MM.1S (cell line): ENCODE measurements at places on chromosomes 13 and 19.

- no peaks in the 10 kb centered on the region for H3K27me3 ChIP-seq
- no peaks in the 10 kb centered on the region for H3K36me3 ChIP-seq
- no peak overlapping the region for H3K27ac ChIP-seq
Measured at GRCh38 chr13:44302940-44303575, 70.6 kb upstream of the SERP2 start.

DNA sequence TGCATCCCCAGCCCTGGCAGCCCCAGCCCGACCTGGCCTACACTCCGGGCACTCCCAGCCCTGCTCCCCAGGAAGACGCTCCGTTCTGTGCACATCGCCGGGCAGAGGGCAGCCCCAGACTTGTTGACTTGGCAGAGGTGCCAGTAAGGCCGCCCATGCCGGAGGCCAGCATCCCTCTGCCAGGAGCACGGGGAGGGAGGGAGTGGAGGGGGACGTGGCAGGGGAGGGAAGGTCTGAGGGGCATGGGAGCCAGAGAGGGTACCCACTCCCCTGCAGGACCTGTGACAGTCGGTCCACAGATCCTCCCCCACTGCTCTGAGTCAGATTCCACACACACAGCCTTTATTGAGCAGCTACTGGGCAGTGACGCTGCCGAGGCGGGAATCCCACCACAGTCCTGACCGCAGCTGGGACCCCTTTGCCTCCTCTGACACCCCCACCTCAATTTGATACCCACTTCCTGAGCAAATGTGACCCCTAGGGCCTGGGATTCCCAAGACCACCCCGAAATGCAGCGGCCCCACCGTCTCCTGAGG lies 1.9 kb upstream of the NKPD1 start:
- no peak for DNase-seq
- no peak overlapping the region for H3K4me3 ChIP-seq
- no peaks in the 10 kb centered on the region for H3K4me1 ChIP-seq
- H3K36me3 ChIP-seq: no peaks in the 10 kb centered on the region
- peaks cover 37% of the 10 kb centered on the region for H3K27me3 ChIP-seq

- no peak overlapping the region for H3K4me3 ChIP-seq
- no peaks in the 10 kb centered on the region for H3K27me3 ChIP-seq
- DNase-seq: no peak
- no peak overlapping the region for H3K27ac ChIP-seq
Measured at GRCh38 chr19:23788411-23788810, 29.7 kb upstream of the ZNF681 start.

DNA sequence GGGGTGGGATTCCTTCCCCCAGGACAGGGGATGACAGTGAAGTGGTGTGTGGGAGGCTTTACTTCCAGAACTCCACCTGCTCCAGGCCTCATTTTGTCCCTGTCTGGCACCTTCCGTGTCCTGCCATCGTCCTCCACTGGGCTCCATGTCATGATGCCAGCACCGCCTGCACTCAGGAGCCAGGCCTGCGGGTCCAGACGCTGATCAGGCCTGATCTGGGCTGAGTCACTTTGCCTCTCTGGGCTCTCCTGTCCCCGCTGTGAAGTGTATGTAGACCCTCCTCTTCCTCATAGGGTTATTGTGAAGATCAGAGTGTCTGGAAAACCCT lies 9.6 kb downstream of the FUZ start:
- DNase-seq: no peak
- no peak overlapping the region for H3K4me3 ChIP-seq
- H3K27ac ChIP-seq: no peak overlapping the region
- H3K4me1 ChIP-seq: no peaks in the 10 kb centered on the region

- no peaks in the 10 kb centered on the region for H3K36me3 ChIP-seq
- no peaks in the 10 kb centered on the region for H3K27me3 ChIP-seq
- no peaks in the 10 kb centered on the region for H3K4me1 ChIP-seq
- H3K27ac ChIP-seq: no peak overlapping the region
Measured at GRCh38 chr13:94860981-94861407, 148.6 kb upstream of the SOX21 start.

- DNase-seq: no peak
- H3K4me1 ChIP-seq: no peaks in the 10 kb centered on the region
- no peak overlapping the region for H3K27ac ChIP-seq
- no peak overlapping the region for H3K4me3 ChIP-seq
- H3K27me3 ChIP-seq: peaks cover 9% of the 10 kb centered on the region
Measured at GRCh38 chr19:29293292-29293691, 80.3 kb upstream of the UQCRFS1 start.

DNA sequence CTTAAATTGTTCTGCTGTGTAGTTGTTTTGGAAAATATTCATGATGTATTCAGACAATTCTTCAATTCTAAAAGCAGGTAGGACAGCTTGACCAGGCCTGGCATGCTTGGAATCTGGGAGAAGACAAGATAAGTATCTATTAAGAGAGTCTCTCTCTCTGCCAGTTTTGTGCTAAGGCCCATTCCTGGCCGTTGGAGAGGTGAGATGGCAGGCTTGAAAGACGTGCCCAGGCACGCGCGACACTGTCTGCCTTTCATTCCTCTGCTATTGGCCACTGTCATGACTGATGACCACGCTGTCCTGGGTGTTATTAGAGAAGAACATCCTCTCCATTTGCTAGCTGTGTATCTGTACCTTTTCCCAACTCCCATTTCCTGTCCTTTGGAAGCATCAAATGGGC lies 90.3 kb downstream of the LHFPL6 start:
- H3K4me1 ChIP-seq: 0 out of 2 replicates have a peak, but pooled peaks cover 4% of the 10 kb centered on the region
- H3K4me3 ChIP-seq: no peak overlapping the region
- H3K27ac ChIP-seq: no peak overlapping the region
- no peaks in the 10 kb centered on the region for H3K36me3 ChIP-seq
